ENCODE measurements at places on chromosomes 7 and 10.

DNA sequence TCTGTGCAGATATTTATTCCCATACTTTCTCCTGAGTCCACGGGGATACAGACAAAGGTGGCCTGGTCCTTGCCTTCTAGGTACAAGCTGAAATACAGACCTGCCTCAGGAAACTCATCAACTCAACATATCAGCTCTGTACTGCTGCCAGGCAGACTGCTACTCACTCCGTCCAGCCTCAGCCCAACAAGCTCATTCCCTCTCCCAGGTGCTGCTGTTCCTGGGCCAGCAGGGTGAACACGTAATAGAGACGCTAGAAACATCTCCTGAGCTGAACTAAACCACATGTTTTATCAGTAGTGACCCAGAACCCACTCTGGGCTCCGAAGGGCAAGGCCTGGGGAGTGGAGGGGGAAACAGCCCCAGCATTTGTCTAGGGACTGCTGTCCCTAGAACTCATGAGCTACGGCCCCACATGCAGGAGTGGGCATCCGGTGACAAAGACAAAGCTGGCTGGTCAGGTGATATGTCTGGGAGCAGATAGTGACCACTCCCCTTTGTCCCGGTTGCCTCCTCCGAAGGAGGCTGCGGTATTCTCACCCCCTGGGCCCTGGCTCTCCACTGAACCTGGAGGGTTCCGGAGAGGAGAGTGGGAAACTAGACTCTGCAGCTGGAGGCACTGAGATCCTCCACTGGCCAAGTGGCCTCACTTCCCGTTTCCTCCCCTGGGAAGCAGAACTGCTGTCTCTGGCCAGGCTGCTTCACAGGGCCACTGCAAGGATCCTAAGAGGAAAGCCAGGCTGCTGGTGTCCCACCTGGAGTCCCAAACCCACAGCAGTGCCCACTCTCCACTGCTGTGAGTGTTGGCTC, 116.1 kb downstream of the FAM53B start:
- no peak for DNase-seq

GRCh38 chr7:141864765-141865447, 23.6 kb upstream of the PRSS37 start:
- no peak for DNase-seq

DNA sequence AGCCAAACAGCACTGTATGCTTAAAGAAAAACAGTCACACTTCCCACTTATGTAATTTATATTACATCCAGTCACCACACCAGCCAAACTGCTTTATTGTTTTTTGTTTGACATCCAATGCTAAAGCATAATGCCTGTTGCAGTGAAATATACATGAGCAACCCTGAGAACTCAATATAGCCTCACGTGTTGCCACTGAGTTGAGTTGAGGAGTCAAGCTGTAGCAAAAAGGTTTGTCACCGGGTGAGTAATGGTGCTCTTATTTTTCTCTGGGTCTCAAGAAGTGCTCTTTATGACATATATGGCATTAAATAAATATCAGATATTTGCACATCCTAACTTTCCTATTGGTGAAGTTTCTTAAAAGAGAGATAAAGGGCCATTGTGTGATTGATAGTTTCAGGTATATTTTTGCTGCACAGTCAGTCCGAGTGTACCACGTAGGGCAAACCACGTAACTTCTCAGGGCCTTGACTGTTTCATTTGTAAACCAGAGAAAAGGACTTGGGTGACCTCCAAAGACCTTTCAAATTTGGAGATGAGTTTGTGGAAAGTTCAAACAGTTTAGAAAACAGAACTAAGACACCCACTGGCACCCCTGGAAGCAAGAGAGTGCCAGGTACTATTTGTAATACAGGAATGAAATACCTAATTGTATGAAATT, 168.5 kb downstream of the CFTR start:
- DNase-seq = no peak

- DNase-seq = peak; percentile 79
These were observed 49.6 kb upstream of the TOMM7 start for GRCh38 chr7:22872096-22872807.

DNA sequence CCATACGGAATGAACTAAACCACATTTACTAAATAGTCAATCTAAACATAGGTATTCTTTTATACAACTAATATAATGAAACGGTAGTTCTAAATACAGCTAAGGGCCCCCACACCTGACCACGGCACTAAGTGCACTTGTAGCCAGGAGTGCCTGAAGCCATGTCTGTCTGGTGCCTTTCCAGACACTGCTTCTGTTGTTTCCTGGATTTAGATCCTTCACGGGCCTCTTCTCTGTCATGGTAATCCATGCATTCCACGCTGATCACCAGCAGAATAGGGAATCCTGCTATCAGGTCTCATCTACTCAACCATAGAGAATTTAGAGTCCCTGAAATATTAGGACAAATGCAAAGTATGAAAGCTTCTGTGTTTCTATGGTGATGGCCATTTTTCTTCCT, 37.8 kb downstream of the OSBPL3 start:
- no peak for DNase-seq

GRCh38 chr10:69483963-69484362, 32.7 kb downstream of the TSPAN15 start:
- DNase-seq = no peak

GRCh38 chr7:31456646-31457368, 57.1 kb upstream of the ITPRID1 start:
- DNase-seq = no peak

DNA sequence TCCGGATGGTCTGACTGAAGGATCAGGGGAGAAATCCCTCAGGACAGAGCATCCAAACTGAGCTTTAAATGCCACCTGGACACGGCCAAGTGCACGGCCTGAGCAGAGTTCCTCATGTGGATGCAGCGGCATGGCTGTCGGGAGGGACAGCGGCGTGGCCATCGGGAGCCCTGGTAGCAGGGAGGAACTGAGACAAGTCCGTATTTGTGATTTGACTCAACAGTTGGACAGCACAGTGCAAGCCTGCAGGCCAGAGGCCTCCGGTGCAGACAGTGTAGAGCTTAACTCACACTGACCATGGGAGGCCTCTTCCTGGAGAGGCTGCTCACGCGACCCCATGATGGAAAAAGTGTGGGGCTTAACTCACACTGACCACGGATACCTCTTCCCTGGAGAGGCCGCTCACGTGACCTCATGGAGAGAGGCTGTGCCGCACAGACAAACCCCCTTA, 207.4 kb downstream of the DIP2C start:
- no peak for DNase-seq

- peak; percentile 14 for DNase-seq
These were observed 12.7 kb downstream of the ACADSB start for GRCh38 chr10:123021517-123021916.

DNA sequence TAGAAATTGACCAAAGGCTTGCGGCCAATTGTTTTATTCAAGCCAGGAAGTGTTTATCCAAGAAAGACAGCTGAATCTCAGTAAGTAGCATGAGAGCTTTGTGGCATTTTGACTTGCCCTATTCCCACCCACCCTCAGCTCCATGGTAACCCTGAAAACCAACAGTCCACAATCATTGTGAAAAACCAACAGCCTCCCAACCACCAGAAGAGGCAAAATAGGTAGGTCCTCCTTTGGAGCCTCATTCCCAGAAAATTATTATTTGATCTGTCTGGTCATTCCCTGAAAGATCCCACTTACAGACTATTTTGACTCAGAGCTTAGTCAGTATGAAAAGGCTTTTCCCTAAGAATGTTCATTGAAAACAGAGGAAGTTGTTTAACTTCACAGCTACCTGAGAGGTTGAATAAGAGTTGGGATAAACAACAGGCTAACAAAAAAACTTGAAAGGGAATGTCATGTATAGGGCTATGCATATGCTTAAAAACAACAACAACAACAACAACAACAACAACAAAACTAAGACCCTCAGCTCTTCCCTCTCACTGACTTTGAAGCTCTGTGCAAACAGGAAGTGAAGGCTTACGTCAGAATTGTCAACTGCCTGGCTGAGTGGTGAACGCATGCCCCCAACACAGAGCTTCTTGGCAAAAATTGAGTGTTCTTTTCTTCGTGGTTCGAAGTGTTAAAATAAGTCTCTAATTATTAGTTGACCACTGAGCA, 11.2 kb downstream of the KPNA7 start:
- DNase-seq = no peak

DNA sequence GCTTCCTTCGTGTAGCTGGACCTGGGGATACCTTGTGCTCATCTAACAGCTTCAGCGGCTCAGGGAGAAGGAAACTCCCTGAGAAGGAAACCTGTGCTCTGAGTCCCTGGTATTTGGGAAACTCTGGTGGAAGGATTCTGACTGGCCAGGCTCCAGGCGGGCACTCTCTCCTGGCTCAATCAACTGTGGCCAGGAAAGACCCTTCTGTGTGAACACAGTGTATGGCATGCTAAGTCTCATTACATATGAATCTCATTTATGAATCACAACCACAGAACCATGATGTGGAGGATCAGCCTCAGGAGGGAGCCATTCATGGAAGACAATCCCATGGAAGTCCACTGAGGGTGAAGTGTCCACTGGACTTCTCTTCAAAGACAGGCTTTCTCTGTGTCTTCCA, 20.9 kb downstream of the NPS start:
- DNase-seq = no peak

- DNase-seq = no peak
These were observed 10.9 kb downstream of the IFIT3 start for GRCh38 chr10:89338713-89339112.

DNA sequence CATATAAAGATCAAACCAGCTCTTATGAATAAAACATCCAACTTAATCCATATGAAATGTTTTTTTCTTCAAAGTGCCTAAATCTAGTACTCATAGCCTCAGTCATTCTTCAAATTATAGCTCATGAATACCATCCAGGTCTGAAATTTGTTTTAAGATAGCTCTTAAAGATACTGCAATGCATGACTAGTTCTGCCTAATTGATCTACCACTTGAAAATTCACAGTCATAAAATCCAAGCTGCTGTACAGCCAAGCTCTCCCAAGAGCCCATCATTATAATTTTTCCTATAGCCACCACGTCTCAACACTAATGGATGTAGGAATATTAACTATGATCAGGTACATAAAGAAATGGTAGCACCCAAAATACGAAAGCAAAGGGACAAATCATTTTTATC, 87.9 kb upstream of the RNF148 start:
- no peak for DNase-seq

DNA sequence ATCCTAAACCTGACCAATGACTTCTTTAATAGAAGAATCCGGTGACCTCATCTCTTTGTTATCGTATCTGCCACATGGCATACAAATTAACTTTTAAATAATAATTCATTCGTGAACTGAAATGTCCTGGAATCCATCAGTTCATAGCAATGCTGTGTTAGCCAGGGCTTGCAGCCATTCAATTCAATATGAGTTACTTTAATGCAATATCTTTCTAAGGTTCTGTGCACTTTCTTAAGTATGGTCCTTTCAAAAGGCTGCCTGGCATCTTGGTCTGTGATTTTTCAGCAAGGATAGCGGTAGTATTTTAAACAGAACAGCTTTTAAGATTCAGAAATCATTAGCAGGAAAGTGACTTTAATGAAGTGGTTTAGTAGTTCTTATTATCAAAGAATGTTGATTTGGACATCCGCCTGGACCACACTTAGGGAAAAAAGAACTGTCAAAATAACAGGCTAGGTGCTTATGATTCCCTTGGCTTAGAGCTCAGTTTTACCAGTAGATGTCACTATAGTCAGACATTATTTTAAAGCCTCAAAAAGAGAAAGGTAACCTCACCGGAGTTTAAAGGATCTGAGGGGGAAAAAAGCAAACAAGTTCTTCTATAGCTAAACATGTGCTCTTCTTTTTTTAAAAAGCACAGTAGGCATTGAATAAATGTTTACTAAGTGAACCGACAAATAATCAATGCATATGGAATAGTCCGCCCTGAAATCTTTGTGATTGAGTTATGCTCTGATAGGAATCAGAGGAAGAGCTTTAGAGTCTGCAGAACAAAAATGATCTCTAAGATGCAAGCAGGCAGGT, 22.7 kb downstream of the SLC35G1 start:
- no peak for DNase-seq

- DNase-seq = no peak
These were observed 462.5 kb downstream of the PLXNA4 start for GRCh38 chr7:132113536-132114371.

DNA sequence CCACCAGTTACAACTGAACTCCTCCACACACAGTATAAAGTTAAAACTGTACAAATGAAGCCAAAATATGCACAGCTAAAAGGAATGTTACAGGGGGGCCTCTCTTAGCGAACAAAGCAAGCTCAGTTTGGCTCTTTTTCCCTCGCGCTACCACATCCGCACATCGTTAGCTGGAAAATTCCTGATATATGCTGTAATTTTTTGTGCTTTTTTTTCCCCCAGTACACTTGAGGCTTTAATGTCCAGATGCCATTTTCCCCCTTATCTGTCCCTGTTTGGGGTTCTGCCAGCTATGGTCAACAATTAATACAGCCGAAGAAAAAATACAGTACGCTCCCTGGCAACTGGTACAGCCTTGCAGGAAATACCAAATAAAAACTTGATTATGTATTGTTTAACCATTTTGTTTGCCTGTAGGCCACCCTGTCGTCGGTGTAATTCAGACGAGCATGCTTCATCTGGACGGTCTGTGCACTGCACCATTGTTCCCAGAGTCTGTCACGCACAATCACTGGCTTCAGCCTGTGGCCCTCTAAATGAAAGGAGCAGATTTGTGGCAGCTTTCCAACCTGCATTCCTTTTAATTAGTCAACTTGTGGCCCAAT, 108.1 kb upstream of the FAM133B start:
- DNase-seq = no peak

DNA sequence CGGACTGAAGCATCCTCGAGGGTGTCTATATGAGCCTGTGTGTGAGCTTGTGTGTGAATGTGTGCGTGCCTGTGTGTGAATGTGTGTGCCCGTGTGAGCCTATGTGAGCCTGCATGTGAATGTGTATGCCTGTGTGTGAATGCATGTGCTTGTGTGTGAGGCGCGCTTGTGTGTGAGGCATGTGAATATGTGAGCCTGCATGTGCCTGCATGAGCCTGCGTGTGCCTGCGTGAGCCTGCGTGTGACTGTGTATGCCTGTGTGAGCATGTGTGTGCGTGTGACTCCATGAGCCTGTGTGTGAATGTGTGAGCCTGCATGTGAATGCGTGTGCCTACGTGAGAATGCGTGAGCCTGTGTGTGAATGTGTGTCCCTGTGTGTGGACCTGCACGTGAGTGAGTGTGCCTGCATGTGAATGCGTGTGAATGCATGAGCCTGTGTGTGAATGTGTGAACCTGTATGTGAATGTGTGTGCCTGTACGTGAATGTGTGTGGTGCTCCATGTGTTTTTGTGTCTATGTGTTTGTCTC, 33.4 kb downstream of the PDGFA start:
- DNase-seq = no peak

DNA sequence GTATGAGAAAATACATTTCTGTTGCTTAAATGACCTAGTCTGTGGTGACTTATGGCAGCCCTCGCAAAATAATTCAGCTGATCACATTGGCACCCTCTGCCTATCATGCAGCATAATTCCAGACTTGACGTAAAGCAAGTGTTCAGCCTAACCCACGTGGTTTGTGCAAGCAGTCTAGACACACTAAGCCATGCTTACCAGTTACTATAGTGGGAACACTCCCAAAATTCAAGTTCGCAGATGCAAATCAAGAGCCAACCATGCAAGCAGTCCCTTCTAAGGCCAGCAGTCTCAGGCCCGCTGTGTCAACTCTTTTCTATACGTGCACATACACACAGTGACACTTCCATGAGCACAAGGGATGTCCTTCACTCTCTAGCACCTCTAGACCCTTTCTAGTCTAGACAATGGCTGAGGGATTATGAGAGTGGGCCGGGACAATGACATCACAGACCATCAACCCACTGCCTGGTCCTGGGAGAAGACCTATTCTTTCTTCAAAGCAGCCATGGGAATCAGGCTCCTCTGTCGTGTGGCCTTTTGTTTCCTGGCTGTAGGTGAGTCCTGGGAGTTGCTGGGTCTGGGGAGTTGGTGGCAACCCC, 29.0 kb upstream of the PRSS1 start:
- DNase-seq = no peak

All from GM12865 (cell line).